HAP-1 (cell line): ENCODE measurements at places on chromosomes 13 and 19.

DNA sequence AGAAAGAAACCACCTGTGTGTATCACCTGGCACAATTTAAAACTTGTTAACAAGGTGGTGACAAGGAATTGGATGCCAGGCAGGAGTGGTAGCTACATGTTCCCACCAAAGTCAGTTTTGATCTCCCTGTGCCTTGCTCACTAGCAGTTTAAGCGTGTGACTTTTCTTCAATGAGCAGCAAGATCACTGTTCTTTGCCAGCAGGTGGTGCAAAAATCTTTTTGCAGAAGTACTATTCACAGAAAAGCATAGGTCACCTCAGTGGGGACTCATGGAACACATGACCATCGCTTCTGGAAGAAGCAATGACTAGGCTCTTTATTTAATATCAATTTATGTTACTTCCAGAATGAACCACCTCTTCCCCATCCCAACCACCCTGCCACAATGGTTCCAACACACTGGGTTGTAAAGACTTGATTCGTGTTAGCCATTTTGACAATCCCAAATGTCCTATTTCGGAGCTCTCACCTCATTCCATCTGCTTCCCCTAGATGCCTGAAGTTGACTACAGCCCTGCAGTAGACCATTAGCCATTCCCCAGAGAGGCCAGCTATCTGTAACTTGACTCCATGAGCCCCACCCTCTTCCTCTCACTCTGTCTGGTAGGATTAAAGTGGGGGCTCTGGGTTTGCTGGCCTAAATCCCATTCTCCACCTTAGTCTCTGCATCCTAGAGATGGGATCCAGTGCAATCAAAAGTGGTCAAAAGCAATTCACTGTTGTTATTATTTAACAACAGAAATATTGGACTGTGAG, 59.1 kb upstream of the TNFRSF19 start:
- DNase-seq: peak; percentile 37

DNA sequence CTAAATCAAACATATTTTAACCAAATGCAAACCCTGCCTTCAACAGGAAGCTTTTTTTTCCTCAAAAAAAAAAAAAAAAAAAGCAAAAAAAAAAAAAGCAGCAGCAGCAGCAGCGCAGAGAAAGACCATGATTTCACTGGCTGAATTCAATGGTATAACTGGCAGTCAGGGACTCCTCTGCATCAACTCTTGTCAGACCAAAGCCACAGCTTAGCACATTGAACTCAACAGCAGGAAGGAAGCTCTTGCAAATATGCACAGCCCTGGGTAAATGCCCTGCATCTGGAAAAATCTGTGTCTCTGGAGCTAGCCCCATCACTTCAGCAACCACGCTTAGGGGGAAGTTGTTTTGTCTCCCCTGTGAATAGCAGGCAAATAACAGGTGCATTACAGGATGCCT, 17.6 kb upstream of the DHRS12 start:
- DNase-seq: no peak

- no peak for DNase-seq
Observed at GRCh38 chr19:41398598-41398997, 980 bp downstream of the BCKDHA start.

- DNase-seq: no peak
Observed at GRCh38 chr13:41609828-41610227, 152.5 kb downstream of the RGCC start.

DNA sequence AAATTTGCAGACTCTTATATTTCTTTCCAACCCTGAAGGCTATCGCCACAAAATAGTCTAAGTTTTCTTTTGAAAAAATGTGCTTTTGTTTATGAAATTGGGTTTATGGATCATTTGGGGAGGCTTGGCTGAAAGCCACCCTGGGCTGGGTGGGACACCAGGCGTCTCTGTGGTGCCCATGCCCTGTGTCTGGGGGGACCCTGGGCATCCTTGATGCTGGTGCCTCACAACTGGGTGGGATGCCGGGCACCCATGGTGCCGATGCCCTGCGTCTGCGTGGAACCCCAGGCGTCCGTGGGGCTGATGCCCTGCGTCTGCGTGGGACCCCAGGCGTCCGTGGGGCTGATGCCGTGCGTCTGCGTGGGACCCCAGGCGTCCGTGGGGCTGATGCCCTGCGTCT, 105.0 kb downstream of the RAB20 start:
- DNase-seq: no peak

DNA sequence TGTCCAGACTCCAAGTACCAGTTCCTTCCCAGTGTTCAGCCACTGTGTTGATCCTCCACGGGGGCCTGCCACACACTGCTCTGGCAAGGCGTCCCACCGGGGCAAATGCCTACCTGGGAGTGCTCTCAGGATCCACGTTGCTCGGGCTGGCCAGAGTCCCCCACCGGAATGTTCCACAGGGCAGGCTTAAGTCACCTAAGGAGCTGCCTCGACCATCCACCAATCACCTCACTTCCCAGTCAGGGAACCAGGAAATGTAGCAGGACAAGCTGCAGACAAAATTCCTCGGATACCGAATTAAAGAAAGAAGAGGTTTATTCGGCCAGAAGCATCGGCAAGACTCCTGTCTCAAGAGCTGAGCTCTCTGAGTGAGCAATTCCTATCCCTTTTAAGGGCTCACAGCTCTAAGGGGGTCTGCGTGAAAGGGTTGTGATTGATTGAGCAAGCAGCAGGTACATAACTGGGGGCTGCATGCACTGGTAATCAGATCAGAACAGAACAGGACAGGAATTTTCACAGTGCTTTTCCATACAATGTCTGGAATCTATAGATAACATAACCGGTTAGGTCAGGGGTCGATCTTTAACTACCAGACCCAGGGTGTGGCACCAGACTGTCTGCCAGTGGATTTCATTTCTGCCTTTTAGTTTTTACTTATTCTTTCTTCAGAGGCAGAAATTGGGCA, 56.9 kb upstream of the EDNRB start:
- DNase-seq: no peak

DNA sequence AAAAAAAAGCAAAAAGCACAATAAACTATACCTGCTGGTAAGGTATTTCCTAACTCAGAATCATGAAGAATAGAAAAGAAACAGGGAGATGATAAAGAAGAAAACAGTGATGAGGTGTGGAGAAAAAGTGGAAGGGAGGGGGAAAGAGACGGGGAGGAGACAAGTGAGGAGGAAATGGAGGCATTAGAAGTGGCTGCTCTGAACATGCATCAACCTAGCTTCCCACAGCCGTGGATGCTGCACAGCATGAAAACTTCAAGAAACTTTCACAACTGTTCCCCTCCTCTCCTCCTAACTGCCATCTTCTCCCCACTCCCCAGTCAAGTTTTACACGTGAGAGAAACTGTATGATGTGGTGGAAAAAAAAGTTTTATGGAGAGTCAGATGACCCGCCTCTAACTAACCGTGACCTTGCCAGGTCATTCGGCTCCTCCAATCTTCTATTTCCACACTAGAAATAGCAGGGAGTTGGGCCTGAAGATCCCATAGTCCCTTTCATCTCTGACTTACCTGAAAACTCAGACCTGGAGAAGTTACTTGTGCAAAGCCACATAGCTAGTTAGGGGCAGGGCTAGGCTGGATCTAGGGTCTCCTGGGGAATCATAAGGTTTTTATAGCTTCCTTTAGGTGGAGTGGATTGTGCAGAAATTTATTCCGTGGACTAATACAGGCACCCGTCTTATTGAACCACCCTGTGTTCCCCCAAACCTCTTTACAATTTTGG, 461.9 kb downstream of the KLF5 start:
- no peak for DNase-seq

- DNase-seq: no peak
Observed at GRCh38 chr19:13169769-13170168, 19.6 kb downstream of the IER2 start.
